ENCODE measurements at places on chromosomes 1 and 21.

DNA sequence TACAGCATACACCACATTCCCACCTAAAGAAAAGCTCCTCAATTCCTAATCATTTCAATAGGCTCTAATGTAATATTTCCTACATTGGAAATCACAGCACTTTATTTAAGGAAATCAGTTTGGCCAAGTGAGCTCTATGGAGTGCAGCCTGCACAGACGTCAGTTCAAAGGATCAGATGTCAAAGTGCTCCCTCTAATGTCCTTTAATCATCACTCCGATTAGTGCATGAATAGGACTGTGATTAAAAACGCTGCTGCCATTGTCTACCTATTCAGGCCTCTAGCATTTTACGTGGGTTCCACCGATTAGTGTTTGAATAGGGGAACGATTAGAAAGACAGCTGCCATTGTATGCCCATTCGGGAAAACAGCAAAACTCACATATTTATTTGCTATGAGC is 50.2 kb downstream of the DPYD start:
- no peak for DNase-seq

DNA sequence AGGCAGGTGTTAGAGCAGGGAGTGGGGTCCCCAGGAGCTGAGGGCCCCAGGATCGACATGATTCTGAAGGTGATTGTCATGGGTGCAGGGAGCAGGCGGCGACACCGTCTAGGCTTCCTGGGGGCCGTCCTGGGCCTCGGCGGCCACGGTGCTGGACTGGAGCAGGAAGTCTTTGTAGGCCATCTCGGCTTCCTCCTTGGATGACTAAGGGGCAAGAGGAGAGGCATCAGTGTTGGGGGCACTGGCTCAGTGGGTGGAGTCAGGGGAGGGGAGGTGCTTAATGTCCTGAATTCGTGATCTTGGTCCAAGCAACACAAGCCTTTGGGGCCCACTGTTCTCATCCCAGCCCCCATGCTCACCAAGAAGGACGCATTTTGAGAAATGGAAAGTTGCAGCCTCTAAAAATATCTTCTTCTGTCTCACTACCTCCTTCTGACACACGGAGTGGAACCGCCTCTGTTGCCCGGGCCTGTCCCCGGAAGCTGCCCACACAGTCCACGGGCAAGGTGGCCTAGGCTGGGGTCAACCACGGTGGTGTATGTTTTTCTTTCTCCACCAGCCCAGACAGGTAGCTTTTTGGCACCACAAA is 8.6 kb upstream of the FCMR start:
- peak; percentile 45 for DNase-seq

GRCh38 chr1:171161431-171161830 is 23.7 kb upstream of the FMO2 start:
- DNase-seq, result no peak

- DNase-seq, result no peak
Observed at GRCh38 chr1:176552999-176553398, 90.0 kb downstream of the PAPPA2 start.

DNA sequence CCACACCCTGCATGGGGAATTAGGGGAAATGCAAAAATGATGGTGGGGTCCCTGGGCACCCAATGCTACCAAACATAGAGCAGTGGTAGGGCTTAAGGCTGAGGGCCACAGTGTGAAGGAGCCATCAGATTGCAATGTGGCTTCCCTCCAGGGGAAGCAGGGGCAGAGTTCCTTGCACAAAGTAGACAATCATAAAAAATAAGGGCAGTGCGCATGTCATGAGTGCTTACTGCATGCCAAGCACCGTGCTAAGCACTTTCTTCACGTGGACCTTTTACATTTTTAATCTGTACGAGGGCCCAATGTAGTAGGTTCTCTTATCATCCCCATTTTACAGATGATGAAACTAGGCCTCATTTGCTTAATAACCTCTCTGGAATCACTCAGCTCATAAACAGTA is 56.6 kb downstream of the DDX20 start:
- DNase-seq, result no peak

GRCh38 chr1:174657411-174657810 is 209.6 kb downstream of the GPR52 start:
- DNase-seq, result no peak

DNA sequence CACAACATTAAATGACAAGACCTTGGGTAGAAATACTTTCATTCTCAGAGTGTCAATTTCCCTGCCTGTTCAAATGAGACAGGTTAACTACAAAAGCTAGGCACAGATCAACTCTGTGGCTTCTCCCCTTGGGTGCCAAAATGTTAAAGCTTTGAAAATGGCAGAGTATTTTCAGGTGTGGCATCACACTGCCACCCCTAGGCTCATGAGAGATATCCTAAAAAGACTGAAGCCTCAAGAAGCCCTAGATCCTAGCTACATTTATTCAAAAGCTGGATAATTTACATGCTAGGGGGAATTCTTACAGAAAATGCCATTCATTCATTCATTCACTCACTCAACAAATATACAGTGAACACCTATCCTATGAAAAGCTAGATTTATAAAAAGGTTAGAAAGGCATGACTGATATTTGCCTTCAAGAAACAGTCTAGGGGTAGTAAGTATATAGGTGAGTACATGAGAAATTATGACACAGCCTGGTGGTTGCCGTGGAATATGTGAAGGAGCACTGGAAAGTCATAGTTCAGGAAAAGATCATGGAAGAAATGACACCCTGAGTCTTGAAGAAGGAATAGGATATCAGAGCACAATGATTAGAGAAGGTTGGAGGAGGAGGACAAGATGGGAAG is 15.9 kb upstream of the RAB4A start:
- DNase-seq, result no peak

DNA sequence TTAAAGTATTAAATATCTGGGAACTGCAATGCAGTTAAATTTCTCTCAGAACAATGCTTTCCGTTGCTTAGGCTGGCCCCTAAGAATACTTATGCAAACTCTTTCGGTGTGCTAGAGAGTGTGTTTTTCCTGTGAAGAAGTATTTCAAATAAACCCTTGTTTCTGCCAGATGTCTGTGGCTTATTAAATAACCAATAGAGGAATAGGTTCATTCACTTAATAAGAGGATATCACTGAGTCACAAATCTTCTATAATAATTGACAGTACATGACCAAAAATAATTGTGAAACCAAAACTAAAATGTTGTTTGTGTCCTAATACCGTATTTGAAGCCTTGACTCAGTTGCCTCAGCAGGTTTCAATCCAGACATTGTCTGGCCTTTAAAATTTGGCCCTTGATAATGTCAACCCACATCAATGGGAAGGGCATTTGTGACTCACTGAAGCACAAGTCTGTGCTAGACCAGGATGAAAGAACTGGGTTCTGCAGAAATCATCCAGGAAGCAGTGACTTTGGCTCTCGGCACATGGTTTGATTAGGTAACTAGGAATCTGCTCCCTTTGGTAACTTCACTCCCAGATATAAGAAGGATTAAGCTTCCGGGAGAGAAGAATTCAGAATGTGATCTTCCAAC is 104.2 kb upstream of the BARHL2 start:
- DNase-seq, result no peak

- DNase-seq, result no peak
Observed at GRCh38 chr1:44707959-44708831, 22.8 kb downstream of the RNU5D-1 start.

DNA sequence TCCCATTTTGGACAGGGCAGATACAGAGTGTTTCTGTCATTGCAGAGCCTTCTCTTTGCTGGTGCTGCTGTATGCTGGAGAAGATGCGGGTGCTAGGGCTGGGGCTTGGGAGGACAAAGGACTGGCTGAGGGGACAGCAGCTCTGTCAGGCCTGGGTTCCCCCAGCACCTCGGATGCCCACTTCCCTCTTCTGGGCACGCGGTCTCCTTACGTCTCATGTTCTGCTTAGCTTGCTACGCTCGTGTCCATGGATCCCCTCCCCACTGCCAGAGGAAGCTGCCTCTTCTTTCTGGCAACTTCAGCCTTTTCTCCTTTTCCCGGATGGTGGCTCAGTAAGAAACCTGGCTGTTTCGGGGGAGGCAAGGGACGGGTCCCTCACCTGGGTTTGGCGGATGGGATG is 75.7 kb downstream of the ARHGEF10L start:
- DNase-seq, result no peak

DNA sequence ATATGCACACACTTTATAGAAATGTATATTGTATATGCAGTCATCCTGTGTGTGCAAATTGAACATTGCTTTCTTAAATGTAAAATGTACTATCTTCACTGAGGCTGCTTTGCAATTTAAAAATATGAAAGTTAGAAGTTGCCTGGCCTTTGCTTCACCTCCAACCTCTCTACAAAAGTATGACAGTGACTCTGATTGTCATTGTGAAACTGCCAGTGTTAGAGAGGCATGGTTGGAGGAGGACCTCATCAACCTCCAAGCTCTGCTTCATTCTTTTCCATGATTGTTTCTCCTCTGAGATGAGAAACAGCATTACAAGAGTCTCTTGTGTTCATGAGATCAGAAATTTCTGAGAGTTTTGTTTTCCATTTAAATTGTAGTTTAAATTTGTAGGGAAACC is 185.5 kb downstream of the ZC3H11B start:
- DNase-seq, result no peak

DNA sequence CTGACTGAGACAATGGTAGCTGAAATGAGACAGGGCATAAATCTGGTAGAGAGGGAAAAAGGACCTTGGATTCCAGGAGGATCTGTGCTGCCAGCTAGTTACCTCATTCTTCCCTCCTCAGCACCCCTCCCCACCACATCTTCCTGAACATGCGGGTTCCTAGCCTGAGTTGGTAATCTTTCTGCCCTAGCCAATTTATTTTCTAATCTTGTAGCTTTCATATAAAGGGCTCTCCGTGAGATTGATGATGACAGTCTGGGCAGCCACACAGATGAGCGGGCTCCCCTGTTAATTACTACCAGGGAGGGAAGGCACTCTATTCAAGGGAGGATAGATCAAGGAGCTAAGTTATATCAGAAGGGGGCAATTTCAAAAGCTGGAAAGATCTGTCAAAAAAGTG is 20.2 kb downstream of the ARHGEF11 start:
- DNase-seq, result no peak

DNA sequence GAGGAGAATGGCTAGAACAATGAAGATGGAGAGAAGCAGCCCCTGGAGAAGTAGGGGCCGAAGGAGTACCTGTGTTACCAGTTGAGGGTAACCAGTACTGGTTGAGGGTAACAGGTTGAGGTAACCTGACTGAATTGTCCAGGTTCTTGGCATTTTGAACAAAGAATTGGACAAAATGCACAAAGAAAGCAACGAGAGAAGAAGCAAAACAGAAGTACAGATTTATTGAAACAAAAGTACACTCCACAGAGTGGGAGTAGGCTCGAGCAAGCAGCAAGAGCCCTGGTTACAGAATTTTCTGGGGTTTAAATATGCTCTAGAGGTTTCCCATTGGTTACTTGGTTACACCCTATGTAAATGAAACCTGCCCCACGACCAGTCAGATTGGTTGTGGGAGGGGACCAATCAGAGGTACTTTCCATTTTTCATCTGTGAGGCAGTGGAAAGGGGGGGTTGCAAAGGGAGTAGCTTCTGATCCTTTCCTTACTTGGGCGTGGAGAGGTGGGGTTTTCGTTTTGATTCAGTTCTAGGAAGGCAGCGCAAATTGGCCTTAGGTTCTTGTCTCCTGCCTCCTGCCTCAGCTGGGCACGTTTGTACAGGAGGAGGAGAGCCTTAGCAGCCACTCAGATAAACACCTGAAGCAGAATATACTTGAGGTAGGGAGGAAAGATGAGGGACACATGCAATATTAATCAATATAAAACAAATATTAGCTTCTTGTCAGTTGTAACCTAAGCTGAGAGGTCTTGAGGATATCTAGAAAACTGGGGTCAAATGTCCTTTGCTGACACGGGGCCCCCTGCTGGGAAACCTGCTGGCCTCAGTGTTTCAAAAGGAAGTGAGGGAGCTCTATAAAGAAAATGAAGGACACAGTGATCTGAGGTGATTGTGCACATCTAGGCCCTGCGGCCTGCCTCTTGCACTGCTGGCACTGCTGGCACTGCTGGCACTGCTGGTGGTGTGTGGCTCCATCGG is 14.3 kb upstream of the LSM10 start:
- DNase-seq, result no peak

- DNase-seq, result no peak
Observed at GRCh38 chr1:179175011-179175841, 54.3 kb downstream of the ABL2 start.
